ENCODE measurements at places on chromosomes 4 and X.

DNA sequence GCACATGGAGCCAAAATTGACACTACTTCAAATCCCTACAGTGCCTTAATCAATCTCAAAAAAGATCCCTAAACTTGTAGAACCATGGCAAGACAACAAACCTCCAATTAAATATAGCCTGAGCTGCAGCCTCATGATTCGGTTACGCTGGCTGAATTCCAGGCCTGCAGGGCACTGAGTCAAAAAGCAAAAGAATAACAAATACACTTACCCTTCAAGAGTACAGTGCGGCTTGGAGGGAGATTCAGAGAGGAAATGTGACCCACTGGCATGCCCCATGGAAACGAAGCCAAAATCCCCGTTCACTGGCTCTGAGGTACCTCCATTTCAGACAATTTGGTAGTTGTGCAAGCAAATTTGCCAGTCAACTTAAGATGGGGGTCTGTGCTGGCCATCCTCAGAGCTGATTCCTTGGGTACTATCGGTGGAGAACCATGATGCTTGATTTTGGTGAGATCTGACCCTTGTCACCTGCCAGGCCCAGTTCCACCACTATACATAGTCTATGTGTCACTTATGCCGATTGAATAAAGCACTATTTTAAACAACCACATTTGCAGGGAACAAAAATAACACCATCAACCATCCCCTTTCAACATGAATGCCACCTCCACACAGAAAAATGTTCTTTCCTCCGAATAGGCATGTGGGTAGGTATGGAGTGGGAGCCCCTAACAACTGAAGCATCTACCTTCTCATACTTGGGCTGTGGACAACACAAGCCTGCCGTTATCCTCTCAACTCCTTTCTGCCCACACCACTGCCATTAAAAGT is 2.1 kb downstream of the C4orf54 start:
- DNase-seq, result no peak

GRCh38 chrX:41029332-41029731 is 55.9 kb upstream of the USP9X start:
- DNase-seq, result no peak

- peak; percentile 28 for DNase-seq
Observed at GRCh38 chrX:96453139-96453538, 231.5 kb upstream of the DIAPH2 start.

GRCh38 chr4:107937040-107937439 is 5.7 kb downstream of the CYP2U1 start:
- no peak for DNase-seq

DNA sequence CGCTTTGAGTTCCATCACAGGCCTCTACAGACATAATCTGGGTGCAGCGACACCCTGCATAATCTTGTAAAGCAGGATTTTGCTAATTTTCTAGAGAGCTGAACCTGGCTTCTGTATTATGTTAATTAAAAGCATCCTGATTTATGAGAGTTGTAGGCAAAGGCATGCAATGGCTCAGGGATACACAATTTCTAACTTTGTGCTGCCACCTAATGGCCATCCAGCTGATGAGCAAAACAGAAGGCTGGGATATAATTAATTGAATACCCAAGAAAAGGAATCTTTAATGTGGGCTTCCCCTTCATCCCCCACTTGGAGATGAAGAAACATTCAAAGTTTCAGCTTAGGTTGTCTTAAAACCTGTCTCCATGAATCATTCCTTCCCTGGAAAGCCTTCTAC is 78.1 kb downstream of the BMP15 start:
- no peak for DNase-seq

DNA sequence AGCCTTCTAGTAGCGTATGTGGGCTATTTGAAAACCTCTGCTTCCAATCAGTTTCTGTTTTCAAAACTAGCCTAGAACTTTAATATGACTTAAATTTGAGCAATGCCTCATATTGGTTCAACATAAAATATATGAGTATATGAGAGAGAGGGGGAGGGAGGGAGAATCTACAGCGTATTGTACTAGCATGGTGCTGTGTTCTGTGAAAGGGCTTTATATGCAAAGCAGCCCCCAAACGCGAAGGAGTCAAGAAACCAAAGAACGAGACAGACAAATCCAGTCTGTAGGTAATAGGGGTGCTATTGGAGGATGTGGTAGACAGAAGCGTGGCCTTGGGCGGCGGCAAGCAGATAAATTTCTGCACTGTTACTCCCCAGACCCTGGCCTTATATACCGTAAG is 784 bp upstream of the ANXA5 start:
- no peak for DNase-seq

GRCh38 chr4:128225148-128225547 is 62.5 kb downstream of the PGRMC2 start:
- no peak for DNase-seq

DNA sequence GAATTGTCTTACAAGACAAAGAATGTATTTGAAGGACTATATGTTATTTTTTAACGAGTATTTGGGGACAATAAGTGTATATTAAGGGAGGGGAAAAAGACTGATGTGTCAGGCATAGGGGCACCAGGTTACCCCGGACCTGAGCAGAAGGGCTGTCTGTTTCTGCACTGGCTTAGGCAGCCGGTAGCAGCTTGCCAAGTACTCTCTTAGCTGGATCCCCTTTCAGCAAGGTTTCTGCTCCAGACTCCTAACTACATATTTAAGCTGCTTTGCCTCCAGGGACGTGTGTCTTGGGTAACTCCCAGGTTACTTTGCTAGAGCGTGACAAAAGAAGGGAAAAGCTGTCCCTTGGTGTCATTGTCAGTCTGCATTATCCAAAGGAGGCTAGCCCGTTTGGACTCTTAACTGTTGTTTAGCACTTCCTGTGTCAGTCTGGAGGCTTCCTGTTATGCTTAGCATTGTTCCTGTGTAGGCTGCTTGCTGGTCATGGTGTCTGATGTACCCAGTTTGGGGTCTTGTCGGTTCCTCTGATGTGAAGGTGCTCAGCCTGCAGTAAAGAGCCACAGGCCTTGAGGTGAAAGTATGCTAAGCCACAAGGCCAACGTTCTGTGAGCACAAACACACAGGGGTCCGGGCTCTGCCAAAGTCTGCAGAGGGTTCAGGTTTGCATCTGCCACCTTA is 11.6 kb downstream of the CXCR3 start:
- DNase-seq, result no peak

- no peak for DNase-seq
Observed at GRCh38 chr4:140249351-140249750, 95.4 kb upstream of the MAML3 start.

- no peak for DNase-seq
Observed at GRCh38 chrX:93985344-93986307, 311.6 kb downstream of the FAM133A start.

GRCh38 chrX:17735406-17735805 is 1.9 kb upstream of the SCML1 start:
- DNase-seq, result no peak

DNA sequence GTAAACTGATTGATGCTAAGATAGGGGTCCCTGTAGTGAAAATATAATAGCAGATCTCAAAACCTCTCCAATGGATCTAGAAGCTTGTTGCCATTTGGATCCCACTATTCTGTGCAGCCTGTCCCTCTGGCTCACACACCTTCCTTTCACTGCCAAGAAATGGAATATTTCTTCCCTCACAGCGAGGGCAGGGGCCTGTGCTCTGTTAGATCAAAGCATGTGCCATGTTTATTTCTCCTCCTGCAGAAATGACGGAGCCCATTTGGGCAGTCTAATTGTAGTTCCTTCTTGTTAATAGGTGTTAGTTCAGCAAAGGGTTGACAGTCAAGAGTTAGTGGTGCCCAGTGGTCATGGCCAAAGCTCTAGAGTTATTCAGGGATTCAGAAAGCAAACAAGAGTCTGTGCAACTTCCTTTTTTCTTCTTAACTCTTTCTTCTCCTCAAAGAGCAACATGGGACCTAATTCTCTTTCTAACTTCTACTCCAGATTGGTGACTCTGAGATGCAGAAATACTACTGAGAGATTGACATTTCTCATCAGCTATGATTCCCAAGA is 106.8 kb downstream of the STOX2 start:
- no peak for DNase-seq

DNA sequence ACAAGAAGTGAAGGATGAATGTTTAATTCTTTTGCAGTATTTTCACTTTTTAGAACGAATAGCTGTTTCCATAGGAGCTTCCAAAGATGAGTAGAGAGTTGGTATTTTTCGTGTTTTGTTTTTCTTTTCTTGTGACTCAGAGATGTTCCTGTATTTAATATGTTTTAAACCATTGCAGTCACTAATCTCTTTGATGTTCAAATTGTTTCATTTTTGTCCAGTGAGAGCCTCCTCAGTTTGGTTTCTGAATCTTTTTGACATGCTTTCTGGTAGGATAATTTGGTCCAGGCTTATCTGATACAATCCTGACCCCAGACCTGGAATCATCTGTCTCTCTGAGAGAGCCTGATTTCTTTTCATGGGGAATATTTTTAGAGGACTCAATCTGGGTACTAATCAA is 41.6 kb downstream of the BEX3 start:
- no peak for DNase-seq

- DNase-seq, result no peak
Observed at GRCh38 chr4:145213245-145213644, 32.9 kb upstream of the OTUD4 start.

DNA sequence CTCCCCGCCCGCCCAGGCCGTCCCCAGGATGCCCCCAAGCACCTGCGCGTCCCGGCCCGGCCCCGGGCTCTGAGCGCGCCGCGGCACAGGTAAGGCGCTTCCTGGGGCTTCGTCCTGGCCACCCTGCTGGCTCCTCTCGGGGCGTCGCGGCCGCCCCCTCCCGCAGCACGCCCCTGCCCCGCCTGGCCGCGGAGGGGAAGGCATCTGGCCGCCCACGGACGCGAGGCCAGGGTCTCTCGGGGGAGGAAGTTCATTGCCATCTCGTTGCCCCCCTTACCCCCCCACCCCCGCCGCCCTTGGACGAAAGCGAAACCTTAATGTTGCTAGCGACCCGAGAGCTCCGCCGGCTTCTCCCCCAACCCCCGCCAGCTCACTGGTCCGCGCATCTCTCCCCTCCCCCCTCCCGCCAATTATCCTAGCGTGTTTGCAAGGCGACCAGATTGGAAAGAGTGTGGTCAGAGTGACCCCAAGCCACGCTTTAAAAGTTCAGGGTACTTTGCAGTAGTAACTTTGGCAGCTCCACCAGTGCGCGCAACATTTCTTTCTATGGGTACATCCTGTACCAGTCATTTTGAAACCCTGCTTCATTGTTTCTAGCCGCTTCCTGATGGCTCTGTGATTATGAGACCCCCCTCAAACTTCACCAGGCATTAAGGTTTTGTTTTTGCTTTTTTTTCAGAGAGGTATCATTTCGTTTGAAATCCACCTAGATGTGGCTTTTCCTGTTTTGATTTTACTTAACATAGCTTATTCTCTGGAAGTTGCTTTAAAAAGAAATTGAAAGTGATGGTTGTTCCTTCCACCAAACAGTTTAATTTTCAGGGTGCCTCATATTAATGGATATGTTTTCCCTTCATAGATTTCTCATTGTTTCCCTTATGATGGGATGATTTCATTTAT is 626 bp downstream of the TBC1D1 start:
- DNase-seq, result peak; percentile 79

GRCh38 chr4:33306131-33306530 is 2586.0 kb downstream of the PCDH7 start:
- no peak for DNase-seq

All from GM12878 (cell line).